DMS79 (cell line): ENCODE measurements at places on chromosomes 3 and 15.

GRCh38 chr3:15934389-15935195 lies 136.8 kb upstream of the ANKRD28 start:
- no peak for DNase-seq

DNA sequence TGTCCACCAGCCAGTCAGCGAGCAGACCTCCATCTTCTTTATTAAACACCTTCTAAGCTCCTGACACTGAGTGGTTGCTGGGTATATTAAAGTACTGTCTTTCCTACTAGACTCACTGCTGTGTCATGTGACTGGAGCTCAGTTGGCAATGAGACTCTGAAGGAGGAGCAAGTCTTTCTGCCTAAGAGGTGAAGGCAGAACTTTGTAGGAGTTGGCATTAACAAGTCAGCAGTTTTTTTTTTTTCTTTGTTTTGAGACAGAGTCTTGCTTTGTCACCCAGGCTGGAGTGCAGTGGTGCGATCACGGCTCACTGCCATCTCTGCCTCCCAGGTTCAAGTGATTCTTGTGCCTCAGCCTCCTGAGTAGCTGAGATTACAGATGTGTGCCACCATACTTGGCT lies 62.2 kb downstream of the ABHD5 start:
- no peak for DNase-seq

DNA sequence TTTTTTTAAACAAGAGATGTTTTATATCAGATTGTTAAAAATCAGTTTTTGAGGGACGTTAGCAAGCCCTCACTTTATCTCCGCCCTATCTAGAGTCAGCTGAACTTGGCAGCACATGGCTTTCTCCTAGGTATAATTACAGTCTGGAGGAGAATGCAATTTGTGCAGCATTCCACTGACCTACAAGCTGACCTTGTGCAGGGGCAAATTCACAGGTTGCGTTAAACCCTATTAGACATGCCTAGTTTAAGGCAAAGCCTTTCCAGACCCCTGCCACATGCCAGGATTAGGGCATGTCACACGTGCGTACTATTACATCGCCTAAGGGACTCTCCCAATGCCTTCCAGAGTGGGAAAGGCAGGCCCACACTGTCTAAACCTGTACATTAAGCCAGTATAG lies 224.0 kb downstream of the GREM1 start:
- no peak for DNase-seq

GRCh38 chr15:65804252-65804931 lies 12.3 kb upstream of the DENND4A start:
- no peak for DNase-seq

GRCh38 chr3:55416331-55416821 lies 70.7 kb downstream of the WNT5A start:
- DNase-seq: no peak

DNA sequence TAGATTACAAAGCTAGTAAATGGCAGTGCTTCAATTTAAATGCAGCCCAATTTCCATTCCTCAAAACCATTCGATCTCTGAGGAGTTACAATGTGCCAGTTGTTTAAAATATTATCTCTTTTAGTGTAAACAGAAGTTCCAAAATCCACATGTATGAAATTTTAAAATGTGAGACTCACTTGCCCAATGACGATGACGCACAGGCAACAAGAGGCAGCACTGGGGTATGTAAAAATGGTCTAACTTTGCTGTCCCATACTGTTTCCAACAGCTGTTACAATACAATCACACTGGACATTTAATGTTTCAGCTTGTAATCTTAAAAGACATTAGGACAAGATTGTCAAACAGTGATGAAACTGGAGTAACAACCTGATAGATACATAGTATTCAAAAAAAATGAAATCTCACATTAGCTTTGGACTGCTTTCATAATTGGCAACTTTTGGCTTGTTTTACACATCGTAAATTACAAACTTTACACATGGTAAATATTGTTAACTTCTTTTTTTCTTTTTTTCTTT lies 12.2 kb downstream of the SLTM start:
- DNase-seq: no peak

DNA sequence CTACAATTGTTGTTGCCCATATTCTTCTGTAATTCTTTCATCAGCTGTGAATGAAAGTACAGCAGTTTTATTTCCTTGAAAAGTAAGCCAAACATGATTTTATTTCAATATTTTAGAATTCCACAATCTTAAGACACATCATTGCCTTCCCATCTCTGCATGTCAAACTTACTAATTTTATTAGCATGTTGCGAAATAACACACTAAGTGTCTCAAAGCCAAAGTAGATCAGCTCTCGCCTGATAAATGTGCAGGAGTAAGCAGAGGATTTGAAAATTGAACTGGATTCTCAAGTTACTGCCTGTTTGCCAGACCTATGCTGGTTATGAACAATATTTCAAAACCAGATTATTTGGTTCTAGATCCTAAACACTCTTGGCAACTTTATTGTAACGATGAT lies 25.7 kb downstream of the TGFBR2 start:
- DNase-seq: no peak

DNA sequence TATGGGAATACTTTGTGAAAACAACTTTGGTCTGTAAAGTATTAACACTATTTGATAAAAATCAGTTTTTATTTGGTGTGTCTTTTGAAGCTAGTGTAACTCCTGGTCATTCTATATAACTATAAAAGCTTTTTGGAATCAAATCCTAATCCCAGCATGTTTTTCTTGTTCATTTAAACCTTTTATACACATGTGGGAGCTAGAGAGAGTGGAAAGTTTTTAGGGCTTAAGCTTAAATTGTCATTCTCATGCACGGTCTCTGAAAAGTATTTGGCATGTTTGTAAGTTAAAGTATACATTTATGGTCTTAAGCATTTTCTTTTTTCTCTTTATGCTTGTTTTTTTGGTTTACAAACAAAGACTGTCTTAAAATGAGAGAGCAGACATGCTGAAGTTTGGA lies 83.4 kb upstream of the RARB start:
- no peak for DNase-seq

DNA sequence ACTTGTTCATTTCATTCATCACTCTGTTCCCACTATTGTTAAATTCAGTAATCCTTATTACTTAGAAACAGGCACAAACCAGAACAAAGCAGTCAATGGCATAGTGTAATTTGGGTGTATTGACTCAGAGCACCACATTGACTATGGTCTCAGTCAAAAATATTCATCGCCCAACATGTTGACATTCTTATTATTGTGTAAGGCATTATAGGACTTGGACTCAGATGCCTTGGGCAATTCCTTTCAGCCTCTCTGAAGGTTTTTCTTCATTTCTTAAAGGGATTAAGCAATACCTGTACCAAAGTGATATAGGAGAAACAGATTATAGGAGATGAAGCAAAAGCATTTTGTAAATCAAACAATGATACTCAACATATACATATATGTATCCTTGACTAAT lies 114.7 kb upstream of the BHLHE40 start:
- DNase-seq: no peak

- no peak for DNase-seq
These were observed 98.9 kb upstream of the ST8SIA2 start for GRCh38 chr15:92294759-92295158.

DNA sequence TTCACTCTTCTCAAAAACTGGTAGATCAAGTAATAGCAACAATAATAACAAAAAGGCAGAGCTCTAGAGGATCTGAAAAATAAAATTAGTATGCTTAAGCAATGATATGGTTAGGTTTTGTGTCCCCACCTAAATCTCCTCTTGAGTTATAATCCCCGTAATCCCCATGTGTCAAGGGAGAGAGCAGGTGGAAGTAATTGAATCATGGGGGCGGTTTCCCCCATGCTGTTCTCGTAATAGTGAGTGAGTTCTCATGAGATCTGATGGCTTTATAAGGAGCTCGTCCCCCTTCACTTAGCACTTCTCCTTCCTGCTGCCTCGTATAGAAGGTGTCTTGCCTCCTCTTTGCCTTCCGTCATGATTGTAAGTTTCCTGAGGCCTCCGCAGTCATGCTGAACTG lies 60.2 kb upstream of the ABHD2 start:
- no peak for DNase-seq

- no peak for DNase-seq
These were observed 85.5 kb upstream of the FGF12 start for GRCh38 chr3:192812743-192813383.
